Right hindlimb (tissue), 1 donor: ENCODE measurements at places on chromosomes 12 and 14.

- DNase-seq: no peak
These were observed 2.0 kb upstream of the MAP1LC3B2 start for GRCh38 chr12:116556964-116557698.

DNA sequence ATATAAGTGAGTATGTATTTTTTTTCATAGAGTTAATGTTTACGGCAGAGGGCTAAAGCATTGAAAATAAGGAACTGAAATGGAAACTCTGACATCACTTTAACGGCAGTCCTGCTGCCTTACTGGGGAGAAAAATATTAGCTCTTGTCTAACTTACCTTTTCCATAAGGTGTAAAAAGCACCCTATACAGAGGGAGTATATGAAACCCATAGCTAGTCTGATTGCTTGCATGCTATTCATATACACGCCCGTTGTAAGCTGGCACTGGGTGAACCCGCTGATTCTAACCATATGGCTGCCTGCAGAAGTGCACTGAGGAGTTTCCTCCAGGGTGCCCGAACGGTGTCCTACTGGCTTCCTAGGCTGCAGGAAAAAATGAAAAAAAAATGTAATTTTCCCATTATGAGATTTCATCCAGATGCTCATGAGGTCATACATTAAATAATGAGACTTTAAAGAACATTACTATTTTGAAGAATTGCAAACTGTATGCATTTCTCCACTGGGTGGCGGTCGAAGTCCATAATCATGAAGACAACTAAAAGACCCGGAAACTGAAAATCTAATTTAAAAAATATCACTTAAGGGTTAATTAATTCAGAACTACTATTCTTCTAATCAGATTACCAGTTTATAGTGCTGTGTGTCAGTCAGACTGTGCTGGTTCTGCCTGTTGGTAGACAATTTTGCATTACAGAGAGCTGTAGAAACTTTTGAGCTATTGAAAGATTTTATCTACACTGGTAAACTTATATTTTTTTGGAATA, 144.7 kb downstream of the ALX1 start:
- DNase-seq: peak; percentile 36

GRCh38 chr12:66270613-66271012, 31.7 kb upstream of the HELB start:
- DNase-seq: no peak

DNA sequence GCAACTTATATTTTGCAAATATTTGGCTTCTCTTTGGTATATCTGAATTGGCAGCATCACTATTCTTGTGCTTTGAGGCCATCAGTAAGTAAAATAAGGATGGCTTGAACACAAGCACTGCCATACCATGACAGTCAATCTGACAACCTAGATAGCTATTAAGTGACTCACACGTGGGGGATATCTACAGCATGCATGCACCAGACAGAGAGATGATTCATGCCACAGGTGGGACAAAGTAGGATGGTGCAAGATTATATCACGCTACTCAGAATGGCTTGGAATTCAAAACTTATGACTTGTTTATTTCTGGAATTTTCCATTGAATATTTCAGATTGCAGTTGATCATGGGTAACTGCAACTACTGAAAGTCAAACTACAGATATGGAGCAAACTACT, 675.6 kb upstream of the MDGA2 start:
- no peak for DNase-seq

GRCh38 chr12:45883187-45883586, 107.2 kb downstream of the SCAF11 start:
- DNase-seq: no peak

DNA sequence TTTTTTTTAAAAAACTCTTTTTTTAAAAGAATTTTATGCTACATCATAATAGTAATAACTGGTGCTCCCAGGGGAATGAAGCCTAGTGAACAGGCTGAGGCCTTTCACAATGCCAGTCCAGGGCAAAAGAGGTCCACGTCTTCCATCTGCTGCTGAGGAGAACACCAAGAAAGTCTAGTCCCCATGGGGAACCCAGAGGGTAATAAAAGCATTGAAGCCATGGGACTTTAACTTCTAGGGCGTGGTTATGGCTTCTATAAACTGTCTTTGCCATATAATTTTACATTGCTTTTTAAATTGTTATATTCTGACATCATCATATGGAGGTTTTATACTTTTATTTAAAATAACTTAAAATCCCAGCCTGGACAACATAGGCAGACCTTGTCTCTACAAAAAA, 64.3 kb downstream of the SLC16A7 start:
- no peak for DNase-seq

DNA sequence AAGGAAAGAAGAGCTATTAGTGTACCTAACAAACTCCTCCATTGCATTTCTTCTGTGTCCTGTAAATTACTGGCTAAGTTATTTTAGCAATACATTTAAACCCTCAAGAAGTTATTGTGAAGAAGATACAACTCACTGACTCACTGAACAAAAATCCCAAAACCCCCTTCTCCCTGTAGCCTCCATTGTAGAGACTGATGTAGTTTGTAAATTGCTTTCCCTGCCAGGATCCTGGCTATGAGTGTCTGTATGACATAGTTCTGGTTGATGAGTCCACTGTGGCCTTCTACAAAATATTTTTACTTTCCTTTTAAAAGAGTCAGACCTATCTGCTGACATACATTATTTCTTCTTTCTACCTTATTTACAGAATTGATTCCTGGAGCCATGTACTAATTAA, 155.6 kb downstream of the SLC6A15 start:
- DNase-seq: no peak

DNA sequence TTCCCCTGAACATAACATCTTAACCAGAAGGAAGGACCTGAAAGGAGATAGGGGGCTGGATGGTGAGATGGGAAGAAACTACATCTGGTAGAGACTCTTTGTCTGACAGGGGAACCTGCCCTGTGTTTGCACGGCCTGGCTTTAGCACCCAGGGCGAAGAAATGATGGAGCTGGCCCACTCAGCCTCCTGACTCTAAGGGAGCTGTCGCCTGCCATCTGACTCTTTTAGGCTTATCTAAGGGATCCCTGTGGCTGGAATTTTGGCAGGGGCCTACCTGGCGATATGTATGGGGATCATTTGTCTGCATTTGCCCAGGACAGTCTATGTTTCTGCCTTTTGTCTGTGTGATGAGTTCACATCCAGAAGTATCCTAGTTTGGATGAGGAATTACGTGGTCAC, 15.6 kb upstream of the CACNA2D4 start:
- DNase-seq: no peak

DNA sequence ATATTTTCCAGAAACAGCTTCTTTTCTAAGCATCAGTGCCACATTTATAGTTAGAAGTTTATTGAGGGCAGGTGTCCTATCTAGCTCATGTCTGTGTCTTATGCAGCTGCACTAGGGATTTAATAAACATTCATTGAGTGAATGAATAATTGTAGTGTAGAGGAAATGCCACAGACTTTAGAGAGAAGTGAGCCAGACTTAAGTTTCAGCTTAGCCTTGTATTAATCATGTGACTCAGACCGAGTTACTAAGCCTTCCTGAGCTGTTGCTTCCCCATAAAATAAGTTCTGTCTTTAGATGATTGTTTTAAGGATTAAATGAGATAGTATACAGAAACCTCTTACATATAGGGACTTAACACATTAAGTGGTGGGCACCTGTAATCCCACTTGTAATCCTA, 236.1 kb upstream of the DDHD1 start:
- no peak for DNase-seq

DNA sequence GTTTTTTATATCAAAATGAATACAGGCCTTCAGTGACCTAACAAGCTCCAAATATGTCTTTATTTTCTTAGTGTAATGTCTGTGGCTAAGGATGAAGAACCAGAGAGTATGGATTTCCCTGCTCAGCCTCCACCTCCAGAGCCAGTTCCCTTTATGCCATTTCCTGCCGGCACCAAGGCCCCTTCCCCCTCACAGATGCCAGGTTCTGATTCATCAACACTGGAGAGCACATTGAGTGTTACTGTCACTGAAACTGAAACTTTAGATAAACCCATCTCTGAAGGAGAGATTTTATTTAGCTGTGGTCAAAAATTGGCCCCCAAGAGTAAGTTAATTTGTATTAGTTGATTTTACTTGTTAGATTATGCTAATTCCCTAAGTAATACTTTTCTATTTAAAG, 61.0 kb downstream of the KIAA0586 start:
- no peak for DNase-seq

- no peak for DNase-seq
These were observed 93.4 kb downstream of the CAND1 start for GRCh38 chr12:67362526-67362925.

- no peak for DNase-seq
These were observed 29.0 kb upstream of the C12orf50 start for GRCh38 chr12:88057994-88058718.

DNA sequence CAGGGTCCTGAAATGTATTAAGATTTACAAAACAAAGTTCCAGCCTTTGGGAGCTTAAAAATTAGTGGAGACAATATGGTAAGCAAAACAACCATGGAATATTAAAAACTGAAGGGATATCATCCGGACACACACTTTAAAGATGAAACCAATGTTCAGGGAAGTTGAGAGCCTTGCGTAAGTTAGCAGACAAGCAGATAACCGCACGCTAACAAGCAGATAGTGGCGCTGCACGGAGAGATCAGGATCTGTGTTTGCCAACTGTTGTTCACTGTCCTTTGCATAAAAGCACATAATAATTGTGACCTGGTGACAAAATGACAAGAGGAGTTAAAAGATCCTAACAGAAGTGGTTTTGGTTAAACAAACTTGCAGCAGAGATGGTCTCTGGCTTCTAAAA, 14.3 kb upstream of the TMEM229B start:
- no peak for DNase-seq

- DNase-seq: peak; percentile 11
These were observed 210.6 kb upstream of the RTL1 start for GRCh38 chr14:101113835-101114725.

DNA sequence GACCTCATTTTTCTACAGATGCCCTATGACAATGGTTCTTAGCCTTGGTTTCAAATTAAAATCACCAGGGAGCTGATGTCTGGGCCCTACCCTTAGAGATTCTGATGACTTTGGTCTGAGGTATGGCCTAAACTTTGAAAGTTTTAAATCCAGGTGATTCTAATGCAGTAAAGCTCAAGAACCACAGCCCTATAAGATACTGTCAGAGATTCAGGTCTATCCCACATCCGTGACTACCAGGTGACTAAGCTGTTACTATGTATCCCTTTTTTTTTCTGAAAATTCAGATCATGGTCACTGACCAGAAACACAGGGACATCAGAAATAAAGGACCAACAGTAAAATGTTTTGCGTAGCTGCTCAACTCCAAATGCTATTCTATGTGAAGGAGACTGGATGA, 148.8 kb upstream of the BMP4 start:
- no peak for DNase-seq

DNA sequence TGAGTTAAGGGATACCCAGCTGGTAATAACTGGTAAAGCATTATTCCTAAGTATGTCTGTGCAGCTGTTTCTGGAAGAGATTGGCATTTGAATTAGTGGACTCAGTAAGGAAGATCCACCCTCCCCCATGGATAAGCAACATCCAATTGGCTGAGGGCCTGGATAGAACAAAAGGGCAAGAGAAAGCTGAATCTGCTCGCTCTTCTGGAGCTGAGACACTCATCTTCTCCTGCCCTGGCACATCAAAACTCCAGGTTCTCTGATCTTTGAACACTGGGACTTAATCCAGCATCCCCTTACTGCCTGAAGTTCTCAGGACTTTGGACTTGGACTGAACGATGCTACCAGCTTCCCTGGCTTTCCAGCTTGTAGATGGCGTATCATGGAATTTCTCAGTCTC, 63.1 kb upstream of the CNOT2 start:
- peak; percentile 45 for DNase-seq

DNA sequence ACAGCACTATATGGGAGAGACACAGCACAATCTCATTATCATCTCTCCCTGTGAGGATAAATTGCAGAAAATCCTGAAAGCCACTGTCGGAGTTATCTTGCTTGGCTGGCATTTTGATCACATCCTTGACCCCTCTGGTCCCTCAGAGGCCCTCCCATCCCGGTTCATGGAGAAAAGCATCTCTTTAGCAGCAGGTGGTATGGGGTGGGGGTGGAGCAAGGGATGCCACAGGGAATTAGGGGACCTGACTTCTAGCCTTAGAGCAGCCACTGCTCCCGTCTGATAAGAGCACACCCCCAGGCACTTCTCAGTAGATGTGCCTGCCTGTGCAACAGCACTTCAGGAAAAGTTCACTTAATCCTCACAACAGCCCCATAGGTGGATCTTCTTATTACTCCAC, 38.6 kb downstream of the GRIN2B start:
- DNase-seq: no peak

DNA sequence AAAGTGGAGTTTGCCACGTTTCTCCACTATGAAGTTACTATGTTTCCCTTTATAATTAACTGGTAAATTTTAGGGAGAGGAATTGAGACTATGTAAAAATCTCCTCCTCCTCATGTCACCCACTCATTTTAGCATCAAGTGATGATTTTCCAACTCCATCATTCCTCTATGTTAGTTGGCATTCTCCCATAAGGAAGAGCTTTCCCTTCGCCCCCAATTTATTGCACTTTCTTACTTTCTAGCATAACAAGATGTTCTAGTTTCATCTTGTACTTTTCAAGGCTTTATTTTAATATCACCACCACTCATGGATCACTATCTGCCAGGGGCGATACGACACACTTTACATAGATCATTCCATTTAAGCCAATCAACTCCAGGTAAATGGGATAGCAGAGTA, 97.1 kb downstream of the RPS6KA5 start:
- no peak for DNase-seq

DNA sequence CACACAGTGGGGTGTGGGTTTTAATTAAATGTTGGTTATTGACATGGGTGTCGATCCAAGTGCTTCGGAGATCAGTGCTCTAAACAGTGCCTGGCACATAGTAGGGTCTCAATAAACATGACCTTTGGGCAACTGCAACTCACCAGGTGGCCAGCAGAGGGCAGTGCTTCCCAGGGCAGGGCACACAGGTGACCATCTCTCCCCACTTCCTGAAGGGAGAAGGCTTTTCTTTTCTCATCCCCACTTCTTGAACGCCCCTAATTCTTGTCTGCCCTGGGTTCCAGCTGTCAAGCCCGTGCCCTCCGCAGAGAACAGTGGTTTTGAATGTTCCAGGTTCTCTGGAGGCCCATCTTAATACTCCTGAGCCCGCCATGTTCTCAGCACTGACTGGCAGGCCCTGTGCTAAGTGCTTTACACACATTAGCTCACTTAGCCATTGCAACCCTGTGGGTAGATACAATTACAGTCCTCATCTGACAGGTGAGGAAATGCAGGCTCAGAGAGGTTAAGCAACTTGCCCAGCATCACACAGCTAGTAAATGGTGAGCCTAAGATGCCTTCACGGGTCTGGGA, 16.3 kb downstream of the RAPGEF3 start:
- no peak for DNase-seq
